ENCODE measurements at places on chromosomes 1 and 21. TPM values are rescaled to one million over a fixed set of nuclear protein-coding genes. Genes with fewer than 3 reads are reported as not detected.

DNA sequence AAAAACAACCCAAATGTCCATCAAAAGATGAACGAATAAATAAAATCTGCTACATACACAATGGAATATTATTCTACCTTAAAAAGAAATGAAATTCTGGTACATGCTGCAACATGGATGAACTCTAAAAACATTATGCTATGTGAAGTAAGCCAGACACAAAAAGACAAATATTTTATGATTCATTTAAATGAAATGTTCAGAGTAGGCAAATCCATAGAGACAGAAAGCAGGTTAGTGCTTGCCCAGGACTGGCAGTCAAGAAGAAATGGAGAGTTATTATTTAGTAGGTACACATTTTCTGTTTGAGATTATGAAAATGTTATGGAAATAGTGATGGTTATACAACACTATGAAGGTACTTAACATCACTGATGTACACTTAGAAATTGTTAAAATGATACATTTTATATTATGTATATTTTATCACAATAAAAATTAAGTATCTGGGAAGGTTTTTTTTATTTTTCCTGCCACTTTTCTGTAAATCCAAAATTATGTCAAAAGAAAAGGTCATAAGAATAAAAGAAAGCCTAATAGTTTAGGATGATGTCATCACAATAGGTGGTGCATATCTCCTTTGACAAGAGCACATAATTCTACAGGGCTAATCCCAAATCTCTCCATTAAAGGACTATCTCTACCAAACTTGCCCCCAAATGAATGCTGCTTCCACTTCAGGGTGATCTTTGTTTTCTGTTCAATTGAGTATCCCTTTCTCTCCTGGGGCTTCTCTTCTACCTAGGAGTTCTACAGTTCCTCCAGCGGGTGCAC, 40.2 kb upstream of the FCER1A start:
- DNase-seq: no peak

DNA sequence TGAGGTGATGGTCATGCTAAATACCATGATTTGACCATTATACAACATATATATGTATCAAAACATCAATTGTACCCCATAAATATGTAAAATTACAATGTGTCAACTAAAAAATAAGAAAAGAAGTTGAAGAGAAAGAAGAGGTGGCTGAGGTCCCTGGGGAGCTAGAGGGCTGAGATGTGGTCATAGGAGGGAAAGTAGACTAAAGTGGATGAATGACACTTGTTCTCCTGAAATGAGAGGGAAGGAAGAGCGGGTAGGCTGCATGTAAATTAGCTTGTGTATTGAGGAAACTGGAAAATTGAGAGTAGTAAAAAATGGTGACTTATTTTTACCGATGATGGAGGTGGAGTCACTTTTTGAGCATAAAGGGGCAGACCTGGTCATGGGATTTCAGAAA, 117.0 kb downstream of the ST6GALNAC3 start:
- DNase-seq: no peak

DNA sequence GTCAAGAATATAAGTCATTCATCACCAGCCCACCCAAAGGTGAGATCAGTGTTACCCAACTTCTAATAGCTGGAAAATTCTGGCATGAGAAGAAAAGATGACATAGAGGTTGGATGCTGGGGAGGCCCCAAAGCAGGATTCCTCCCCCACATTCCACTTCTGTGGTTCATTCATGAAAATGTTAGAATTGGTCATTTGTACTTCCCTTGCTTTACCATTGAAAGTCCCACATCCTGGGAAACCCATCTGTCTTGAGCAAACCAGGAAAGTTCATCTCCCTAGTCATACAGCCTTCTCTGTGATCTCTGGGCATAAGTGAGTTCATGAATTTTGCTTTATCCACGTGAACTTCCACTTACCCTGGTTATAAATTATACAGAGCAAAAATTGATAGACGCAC, 66.8 kb downstream of the SERINC2 start:
- no peak for DNase-seq

DNA sequence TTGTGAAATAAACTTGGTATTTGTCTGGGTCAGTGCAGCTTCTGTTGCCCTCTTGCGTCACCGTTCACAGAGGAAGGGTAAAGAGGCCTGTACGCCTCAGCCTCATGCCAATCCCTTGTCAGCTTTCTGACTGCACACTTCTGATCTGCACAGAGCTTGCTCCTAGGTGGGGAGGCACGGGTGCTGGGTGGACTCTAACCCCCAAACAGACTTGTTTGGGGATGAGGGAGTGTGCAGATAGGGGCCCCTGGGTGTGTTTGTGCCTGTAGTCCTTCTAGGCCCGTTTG, 803 bp upstream of the B4GALT2 start:
- peak; percentile 18 for DNase-seq

DNA sequence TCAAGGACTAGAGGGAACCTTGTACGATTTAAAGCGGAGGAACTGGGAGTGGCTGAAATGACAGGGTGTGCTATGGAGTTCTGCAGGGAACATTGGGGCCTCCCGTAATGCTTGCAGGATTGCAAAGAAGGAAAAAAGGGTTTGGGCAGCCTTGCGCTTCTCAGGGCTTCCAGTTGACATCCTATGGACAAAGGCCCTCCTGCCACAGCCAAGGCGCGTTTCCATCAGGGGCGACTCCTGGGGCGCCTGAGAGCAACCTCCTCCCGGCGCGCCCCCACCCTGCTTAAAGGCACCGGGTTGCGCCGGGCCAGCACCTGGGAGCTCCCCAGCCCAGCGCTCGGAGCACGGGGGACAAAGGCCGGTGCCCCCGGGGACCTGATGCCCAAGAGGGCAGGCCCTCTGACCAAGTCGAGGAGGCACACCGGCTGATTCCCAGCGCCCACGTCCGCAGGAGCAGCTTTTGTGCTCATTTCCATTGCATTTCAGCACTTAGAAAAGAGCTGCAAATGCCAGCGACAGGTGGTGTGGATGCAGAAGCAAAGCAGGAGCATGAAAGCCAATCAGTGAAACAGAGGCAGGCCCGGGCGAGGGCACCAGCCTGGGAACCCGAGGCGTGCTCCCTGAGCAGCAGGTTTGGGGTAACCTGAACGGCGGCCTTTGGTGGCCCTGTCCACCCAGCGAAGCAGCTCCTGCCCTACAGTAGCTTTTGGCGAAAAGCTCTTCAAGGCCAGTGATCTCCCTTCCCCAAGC, 17.6 kb upstream of the RNF187 start:
- DNase-seq: no peak

GRCh38 chr1:76746206-76746605, 121.1 kb upstream of the ST6GALNAC5 start:
- DNase-seq: no peak

- peak; percentile 85 for DNase-seq
These were observed 4.4 kb upstream of the LGR6 start for GRCh38 chr1:202189001-202189790.

DNA sequence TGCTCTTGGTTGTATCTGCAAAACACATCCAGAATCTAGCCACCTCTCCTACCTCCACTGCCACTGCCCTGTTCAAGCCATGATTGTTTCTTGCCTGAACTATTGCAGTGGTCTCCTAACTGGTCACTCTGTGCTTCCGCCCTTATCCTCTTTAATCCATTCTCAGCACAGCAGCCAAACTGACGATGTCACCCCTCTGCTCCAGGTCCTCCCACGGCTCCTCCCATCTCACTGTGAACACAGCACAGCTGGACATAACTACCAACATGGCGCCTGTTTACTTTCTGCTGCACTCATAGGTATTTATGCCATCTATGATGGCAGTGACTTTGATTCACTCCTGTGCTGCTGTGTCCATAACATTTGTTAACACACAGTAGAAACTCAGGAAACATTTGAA, 406.7 kb downstream of the DISC1 start:
- no peak for DNase-seq

DNA sequence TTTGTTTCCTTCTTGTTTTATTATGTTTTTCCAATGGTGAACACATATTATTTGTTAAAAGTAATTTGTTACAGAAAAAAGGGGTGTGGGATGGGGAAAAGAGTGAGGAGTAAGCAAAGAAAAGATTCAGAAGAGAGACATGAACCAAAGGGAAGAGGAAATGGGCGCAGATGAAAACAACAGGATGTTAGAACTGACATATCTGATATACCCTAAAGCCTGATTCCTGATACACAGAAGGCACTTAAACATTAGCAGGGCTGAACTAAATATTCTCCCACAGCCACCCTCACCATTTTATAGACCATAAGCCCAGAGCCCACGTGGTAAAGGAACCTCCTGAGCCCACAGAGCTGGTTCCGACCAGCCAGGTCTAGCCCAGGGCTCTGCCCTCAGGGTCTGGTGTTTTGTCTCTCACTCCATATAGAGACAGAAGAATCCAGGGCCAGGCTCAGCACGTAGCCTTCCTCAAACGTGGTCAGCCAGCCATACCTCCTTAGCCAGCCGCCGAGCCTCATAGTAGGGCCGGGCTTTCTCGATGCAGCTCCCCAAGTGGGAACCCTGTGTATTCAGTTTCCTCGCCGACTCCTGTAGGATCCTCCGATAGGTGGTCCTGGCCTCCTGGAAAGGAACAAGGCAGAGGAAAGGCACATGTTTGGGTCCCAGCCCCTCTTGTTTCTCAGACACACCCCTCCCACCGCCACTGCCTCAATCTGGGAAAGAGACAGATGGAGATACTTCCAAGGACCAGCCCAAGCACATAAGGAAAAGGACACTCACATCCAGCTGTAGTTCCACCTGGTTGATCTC, 9.5 kb downstream of the SH3BP5L start:
- DNase-seq: no peak

DNA sequence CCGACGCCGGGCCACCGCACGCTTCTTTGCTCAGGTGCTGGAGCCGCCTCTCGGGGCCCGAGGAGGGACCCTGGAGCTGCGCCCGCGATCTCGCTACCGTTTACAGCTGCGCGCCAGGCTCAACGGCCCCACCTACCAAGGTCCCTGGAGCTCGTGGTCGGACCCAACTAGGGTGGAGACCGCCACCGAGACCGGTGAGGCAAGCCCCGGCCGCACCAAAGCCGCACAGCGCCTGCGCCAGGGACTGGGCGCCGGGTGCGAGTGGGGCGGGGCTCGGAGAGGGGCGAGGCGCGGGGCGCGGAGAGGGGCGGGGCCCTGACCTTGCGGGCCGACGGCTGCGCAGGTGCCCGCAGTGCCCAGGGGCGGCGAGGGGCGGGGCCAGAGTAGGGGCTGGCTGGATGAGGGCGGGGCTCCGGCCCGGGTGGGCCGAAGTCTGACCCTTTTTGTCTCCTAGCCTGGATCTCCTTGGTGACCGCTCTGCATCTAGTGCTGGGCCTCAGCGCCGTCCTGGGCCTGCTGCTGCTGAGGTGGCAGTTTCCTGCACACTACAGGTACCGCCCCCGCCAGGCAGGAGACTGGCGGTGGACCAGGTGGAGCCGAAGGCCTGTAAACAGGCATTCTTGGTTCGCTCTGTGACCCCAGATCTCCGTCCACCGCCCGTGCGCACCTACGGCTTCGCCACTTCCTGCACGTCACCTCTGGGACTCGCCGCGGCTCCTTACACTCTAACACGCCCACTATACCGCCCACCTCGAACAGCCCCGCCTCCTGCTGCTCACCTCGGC, 9.8 kb upstream of the CDC20 start:
- DNase-seq: peak; percentile 91

DNA sequence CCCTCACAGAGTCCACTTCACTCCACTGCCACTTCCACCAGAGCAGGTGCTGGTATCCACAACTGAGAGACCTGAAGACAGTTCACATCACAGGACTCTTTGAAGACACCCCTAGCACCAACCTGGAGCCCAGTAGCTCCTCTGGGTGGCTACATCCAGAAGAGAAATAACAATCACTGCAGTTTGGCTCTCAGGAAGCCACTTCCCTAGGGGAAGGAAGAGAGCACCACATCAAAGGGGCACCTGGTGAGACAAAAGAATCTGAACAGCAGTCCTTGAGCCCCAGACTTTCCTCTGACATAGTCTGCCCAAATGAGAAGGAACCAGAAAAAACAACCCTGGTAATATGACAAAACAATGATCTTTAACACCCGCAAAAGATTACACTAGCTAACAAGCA, 113.2 kb downstream of the TENT5C start:
- DNase-seq: no peak

DNA sequence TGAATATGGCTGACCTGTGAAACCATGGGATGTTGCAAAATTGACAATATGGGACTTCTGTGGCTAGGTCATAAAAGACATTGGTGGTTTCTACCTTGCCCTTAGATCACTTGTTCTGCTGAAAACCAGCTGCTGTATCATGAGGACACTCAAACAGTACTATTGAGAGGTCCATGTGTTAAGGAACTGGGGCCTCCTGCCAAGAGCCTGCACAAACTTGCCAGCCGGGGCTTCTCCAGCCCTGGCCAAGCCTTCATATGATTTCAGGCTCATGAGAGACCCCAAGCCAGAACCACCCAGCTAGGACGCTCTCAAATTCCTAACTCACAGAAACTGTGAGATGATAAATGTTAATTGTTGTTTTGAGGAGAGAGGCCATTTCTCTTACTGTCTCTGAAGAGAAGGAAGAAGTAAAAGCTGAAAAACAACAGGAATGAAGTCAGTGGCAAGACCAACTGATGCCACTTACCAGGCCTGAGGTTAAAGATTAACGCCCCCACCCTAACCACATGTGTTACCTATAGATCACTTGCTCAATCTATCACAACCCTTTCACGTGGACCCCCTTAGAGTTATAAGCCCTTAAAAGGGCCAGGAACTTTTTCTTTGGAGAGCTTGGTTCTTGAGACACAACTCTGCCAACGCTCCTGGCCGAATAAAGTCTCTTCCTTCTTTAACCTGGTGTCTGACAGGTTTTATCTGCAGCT, 3.9 kb upstream of the PITHD1 start:
- DNase-seq: no peak

- peak; percentile 81 for DNase-seq
These were observed 42.5 kb upstream of the TMEM125 start for GRCh38 chr1:43227143-43227764.

DNA sequence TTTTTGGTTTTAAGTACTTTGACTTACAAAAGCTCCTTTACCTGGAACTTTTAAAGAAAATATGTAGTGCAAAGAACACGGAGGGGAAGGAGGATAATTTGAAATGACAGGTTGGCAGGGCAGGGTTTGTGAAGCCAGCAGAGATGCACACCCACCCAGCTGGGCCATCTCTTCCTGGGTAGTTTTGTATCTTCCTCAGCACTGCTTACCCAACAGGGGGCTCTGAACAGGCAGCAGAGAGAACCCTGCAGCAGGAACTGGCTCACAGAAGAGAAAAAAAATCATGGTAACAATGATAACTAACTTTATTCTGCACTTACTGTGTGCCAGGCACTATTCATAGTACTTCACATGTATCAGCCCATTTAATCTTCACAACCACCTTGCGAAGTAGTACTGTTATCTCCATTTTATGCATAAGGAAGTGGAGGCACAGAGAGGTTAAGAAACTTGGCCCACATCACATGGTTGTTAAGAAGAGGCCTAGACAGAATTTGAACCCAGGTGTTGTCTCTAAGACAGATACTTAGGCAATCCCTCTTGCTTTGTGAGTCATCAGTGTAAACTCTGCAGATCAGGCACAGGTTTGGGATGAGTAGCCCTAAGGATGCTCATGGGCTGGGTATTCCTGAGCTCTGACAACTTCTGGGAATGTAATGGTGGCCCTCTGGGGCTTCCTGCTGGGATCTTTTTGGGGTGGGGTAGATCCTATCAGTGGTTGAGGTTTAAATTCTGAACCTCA, 60.8 kb downstream of the ELK4 start:
- no peak for DNase-seq

- no peak for DNase-seq
These were observed 146.9 kb upstream of the C1orf174 start for GRCh38 chr1:4046836-4047461.

IGFN1 gene
- not detected for total RNA-seq

IFT25 gene
- total RNA-seq: 11.9 TPM

CXADR gene
- 25.5 TPM for total RNA-seq

GPR157 gene
- 49.0 TPM for total RNA-seq

TMCC2 gene
- total RNA-seq: 1.2 TPM

ALPL gene
- total RNA-seq: 11.0 TPM

Data from Right ventricle myocardium inferior (tissue), 1 donor.